ENCODE measurements at places on chromosomes 4 and X.

GRCh38 chr4:14771504-14772175 is 230.6 kb upstream of the CPEB2 start:
- DNase-seq = no peak

DNA sequence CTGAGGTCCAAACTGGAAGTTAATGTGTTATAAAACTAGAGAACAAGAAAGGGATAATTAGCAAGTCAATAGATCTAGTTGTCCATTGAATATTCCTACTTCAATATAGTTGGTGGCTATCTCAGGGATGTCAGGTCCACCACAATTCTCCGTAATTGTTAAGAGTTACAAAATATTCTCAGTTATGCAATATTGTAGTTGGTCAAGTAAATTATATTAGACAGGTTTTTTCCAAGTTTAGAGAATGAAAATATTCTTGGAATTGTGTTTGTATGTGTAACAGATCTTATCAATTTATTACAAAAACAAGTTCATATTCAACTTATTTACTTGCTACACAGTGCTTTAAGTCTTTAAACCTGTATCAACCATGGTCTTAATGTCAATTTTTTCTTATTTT is 547.4 kb downstream of the SPRY1 start:
- DNase-seq = no peak

DNA sequence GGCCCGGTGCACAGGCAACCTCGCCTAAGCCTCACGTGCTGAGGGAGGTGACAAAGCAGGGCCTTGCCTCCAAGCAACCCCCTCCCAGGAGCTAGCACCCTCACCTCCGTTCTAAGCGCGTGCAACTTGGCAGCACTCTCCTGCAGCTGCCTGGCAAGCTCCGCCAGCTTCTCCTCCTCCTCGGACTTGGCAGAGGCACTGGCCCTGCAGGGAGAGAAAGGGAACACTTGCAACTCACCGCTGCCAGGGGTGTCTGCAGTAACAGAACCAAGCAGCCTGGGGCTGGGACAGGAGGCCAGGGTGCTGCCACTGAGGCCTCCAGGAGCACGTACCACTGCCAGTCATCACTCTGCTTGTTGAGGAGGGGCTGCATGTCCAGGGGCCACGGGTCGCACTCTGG is 10.3 kb upstream of the TREX2 start:
- no peak for DNase-seq

GRCh38 chr4:156913234-156913633 is 58.4 kb downstream of the PDGFC start:
- DNase-seq = no peak

GRCh38 chr4:174324725-174325124 is 41.0 kb downstream of the CEP44 start:
- DNase-seq = no peak

DNA sequence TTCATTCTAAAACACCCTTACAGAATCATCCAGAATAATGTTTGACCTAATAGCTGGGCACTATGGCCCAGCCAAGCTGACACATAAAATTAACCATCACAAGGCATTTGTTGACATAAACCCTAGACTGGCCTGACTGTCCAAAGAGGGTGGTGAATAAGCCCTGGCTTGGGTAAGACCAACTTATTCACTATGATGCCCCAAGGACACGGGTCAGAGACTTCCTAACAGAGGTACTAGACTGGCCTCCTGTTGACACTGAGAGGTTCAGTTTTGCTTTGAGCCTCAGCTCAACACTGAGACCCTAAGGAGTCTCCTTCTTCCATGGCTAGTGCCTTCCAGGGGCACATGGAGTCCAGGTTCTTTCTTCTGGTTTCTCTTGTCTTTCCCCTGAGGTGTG is 21.3 kb downstream of the FGF2 start:
- no peak for DNase-seq

DNA sequence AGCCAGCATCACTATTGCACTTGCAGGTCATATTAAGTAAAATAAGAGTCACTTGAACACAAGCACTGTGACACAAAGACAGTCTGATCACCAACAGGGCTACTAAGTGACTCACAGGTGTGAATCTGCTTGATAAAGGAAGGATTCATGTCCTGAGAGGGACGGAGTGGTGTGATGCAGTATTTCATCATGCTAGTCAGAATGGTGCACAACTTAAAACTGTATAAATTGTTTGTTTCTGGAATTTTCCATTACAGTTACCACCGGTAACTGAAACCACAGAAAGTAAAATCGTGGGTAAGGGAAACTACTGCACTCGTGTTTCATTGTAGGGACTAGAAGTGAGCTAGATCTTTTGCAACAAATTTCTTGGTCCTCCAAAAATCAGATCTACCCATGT is 109.7 kb downstream of the ELOVL6 start:
- no peak for DNase-seq

GRCh38 chr4:88001871-88002270 is 5.6 kb upstream of the PKD2 start:
- DNase-seq = no peak

- DNase-seq = no peak
Observed at GRCh38 chr4:44257461-44257860, 191.1 kb downstream of the KCTD8 start.

- no peak for DNase-seq
Observed at GRCh38 chr4:171636606-171637005, 176.6 kb upstream of the GALNTL6 start.

GRCh38 chr4:83191026-83191425 is 76.5 kb upstream of the PLAC8 start:
- no peak for DNase-seq

DNA sequence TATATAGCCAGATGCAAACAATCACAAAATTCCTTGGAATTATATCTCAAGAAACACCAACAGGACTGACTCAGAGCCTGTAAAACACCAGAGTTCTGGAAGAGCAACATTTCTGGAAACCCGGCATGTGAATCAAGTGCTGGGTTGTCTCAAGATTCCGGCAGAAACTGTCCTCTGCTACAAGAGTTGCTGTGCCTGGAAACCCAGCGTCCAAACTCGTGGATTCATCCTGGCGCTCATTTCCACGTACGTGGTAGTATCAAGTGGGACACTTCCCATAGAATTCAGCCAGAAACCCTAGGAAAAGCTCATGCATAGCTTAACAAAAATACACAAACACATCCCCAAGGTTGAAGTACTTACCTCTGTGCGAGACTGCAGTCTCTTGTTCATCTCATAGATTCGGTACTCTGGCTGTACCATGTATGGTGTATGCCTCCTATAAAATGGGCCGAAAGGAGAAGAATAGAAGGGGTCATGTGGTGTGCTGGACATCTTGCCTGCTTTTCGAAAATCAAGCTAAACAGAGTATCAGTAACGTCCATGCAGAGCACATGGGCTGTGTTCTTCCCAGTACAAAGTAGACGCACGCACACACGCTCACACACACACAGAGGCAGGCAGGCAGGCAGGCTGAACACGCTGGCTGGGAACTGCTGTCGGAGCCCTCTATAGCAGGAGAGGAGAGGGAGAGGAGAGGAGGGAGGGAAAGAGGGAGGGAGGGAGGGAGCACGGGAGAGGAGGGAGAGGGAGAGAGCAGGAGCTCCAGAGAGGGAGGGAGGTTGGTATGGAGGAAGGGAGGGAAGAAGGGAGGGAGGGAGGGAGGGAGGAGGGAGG is at the start of gene LDB2:
Gene LDB2 (minus strand): TSS at position 655 of the 837 bp plus-strand sequence.
- no peak for DNase-seq

- peak; percentile 32 for DNase-seq
Observed at GRCh38 chr4:172142281-172142741, 329.1 kb downstream of the GALNTL6 start.

DNA sequence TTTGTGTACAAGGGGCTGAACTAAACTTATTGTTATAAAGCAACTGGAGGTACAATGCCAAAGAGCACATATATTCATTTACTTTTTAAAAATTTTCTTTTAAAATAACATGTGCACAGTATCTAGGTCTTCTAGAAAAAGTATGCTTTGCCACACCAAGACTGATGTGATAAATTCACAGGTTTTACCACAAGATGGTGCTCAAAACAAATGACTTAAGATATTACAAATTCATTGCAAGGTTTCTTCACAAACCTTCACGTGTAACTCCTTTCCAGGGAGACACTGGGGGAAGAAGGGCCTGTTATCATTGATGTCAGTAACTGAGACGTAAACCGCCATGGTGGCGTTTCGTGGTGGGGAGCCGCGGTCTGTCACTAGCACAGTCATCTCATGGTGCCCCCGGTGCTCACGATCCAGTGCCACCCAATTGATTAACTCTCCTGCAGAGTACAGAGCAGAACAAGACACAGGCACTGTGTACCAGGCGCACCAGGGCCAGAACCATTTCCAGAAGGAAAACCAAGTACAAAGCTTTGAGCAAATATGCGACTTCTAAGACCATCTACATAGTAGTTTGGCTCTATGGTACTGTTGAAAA is 162.2 kb downstream of the DCHS2 start:
- no peak for DNase-seq

GRCh38 chr4:70471897-70472296 is at the start of gene MUC7:
MUC7 (plus strand) TSS chr4:70472197; CDS start chr4:70474022, 1,825 bp downstream.
- no peak for DNase-seq

DNA sequence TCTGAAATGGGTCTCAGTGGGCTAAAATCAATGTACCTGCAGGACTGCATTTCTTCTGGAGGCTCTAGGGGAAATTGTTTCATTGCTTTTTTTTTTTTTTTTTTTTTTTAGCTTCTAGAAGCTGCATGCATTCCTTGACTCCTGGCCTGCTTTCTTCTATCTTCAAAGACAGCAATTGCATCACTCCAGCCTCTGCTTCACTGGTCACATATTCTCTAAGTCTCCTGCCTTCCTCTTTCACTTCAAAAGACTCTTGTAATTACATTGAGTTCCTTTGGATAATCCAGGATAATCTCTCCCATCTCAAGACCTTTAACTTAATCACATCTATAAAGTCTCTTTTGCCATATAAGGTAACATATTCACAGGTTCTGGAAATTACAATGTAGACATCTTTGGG is 11.3 kb upstream of the PCYT1B start:
- DNase-seq = no peak

DNA sequence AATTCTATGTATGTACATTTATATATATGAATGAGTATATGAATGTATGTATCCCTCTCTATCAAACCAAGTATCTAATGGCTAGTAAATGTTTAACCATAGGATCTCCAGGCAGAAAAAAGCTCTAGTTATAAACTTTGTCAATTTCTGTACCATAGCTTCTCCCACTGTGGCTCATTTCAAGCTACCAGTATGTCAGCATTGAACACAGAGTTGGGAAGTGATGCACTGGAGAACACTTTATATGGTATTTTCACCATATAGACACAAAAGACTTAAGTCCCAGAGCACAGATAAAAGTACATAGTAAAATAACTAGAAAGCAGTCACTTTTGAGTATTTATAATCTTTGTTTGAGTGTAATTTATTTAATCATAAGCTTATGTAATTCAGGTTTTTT is 53.9 kb upstream of the ATP8A1 start:
- no peak for DNase-seq

DNA sequence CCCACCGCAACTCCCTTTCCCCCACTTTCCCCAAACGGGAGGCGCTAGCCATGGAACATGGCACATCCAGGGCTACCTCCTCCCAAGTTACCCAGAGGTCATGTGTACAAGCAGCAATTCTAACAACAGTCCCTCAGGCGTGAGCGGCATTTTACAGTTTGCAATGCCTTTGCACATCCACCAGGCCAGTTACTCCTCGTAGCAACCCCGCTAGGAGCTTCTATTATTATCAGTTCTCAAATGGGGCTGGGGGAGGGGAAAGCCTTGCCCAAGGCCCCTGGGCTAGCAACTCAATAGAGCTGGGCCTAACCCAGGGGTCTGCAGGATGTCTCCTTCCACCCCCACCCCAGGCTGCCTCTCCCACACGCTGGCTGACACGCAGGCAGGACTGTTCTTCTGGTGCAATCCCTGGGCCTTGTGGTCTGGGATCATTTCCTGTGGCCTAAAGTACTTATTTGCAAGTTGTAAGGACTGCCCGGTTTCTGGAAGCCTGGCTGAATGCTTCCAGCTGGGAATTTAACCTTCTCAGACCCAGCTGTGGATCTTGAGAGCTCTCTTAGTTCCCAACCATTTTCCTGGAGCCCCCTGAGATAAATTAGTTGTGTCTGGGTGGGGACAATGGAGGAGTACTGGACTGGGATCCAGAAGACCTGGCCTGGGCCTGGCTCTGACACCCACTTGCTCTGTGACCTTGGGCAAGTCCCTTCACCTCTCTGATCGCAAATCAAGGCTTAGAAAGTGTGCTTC is 27.7 kb downstream of the PJA1 start:
- no peak for DNase-seq

GRCh38 chr4:8250227-8250626 is 19.3 kb upstream of the HTRA3 start:
- no peak for DNase-seq
